WTC11 (cell line): ENCODE measurements at places on chromosomes 12 and 14.

DNA sequence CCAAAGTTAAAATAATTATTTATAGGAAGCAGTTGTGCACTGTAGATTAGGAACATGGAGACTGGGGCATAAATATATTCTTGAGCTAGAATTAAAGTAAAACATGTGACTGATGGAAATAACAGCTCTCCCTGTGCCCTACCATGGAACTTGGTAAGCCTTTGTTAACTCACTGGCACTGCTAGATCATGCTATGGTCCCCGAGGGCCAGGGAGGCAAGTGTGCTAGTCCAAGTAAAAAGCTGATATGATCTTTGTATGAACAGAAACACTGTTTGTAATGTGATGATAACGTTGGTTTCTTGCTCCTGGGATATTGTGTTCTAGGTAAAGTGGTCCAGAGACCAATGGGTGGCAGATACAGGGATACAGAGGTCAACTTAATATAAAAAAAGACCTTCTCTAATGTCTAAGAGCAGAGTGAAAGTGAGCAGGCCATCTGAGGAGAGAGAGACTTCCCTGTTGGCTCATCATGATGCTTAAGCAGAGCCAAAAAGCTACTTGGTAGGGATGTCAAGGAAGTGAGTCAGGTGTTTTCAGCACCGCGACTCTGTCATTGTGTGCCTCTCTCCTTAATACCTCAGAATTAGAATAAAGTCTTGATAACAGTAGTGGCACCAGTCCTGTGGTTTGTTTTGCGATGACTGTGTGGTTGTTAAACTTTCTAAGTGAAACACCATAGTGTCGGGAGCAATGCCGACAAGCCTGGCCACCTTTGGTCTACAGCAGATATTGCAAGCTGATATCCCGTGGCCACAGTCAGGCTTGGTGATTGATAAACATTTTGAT lies 27.6 kb downstream of the BICD1 start:
- no peak for DNase-seq

- no peak for DNase-seq
These were observed 14.9 kb downstream of the HCAR2 start for GRCh38 chr12:122688291-122688690.

GRCh38 chr12:66240096-66240820 lies 51.2 kb downstream of the IRAK3 start:
- DNase-seq = no peak

- DNase-seq = no peak
These were observed 345.2 kb upstream of the FKBP4 start for GRCh38 chr12:2449586-2449985.

- no peak for DNase-seq
These were observed 304.7 kb upstream of the SYT1 start for GRCh38 chr12:78559886-78560285.

- DNase-seq = no peak
These were observed 705.1 kb downstream of the MED13L start for GRCh38 chr12:115572440-115572839.

DNA sequence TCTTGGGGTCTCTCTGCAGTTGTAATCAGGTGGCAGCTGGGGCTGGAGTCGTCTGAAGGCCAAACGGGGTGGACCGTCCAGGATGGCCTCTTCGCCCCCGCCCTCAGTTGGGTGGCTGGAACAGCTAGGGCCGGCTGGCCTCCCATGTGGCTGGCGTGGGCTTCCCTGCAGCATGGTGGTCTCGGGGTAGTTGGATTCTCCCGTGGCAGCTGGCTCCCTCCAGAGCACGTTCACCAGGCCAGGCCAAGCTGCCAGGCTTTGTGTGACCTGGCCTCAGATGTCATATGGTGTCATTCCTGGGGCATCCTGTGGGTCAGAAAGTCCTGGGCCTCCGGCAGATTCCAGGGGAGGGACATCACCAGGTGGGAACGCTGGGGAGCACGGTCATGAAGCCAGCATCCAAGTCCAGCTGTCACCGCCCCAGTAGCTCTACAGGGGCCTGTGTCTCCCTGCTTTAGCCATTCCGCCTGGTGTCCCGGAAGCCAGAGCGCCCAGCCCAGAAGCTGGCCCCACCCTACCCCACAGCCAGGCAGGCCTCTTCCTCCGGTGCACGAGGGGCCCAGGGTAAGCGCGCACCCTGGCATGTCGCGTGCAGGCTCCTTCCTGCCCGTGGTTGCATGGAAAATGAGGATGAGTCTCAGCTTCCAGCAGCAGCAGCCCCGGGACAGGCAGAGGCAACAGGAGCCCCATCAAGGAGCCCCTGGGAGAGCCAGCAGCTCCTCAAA lies 1.3 kb upstream of the NUDT14 start:
- no peak for DNase-seq

DNA sequence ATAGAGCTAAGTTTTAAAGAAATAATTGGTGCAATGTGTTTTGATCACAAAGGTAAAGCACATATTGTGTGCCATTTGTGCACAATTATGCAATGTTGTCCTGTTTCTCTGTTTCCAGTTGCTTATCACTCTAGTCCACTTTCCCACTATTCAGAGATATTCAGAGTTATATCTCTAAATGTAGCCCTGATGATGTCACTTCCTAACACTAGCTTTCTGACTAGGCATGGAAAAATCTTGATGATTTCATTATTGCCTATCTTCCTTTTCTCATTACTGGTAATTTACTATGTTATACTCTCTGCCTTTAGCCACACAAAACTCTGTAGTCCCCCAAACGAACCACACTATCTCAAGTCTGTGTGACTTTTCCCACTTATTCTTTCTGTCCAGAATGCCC lies 221.2 kb downstream of the TRHDE start:
- no peak for DNase-seq

GRCh38 chr14:20632831-20633691 lies 8.4 kb downstream of the OR6S1 start:
- DNase-seq = peak; percentile 78

GRCh38 chr12:69570545-69571399 lies 14.5 kb upstream of the CCT2 start:
- DNase-seq = peak; percentile 60

DNA sequence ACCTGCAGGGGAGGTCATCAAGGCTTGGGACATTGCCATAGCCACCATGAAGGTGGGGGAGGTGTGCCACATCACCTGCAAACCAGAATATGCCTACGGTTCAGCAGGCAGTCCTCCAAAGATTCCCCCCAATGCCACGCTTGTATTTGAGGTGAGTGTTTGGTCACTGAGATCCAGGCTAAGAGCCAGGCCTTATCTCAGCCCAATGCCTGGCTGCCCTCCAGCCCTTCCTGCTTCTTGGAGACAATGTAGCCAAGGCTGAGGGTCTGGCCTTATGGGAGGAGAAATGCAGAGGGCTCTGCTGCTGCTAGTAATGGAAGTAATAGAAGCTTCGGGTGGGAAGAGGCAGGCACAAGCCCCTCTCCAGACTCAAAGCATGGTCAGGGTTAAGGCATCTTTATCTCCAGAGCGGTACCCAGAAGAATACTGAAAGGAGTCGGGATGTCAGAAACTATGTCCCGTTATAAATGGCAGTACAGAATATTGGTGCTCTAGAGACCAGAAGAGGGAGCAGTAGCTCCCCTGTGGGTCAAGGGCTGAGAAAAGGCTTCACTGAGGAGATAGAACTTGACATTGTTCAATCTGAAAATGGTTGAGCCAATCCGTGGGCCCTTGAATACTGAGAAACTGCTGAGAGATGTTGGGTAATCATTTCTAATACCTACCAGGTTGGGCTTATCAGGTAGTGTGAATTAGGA lies 3.1 kb downstream of the FKBP4 start:
- DNase-seq = no peak

DNA sequence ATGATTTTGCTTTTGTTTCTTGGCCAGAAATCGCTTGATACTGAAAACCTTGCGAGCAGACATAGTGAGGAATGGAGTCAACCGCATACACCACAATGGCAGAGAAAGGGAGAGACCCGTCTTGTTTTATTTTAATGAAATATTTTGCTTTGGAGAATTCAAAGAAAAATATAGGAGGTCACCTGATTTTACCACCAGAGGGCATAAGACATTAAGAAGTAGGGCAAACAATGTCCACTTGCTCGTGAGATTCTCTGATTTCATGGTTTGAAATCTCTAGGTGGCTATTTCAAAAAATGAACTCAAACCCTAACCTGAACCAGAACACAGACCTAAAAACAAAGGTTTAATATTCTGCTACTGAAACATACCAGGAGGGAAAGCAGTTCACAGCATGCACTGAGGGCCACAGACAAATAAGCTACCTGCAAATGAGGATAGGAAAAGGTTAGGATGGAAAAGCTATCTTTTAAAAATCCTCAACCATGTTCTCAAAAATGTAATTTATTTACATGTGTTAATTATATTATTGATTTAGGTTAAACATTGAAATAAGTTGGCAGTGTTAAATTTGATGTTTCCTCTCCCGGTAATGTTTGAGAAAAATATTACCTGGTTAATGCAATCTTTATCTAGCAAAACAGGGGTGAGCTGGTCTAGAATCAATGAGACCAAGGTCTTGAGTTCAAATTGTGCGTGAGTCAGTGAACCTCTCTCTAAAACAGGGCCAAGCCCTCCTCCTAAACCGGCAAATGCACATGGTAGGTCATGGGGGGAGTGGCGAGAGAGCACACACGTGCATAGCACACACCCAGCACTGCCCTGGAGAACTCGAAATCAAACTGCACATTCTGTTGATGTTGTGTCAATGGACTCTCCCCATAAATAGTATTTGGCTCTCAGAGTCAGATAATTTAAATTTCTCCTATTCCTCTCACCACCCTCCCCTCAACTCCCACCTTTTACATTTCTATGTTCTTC lies 12.5 kb downstream of the IFNG-AS1 start:
- DNase-seq = no peak

- DNase-seq = no peak
These were observed 59.2 kb downstream of the VWF start for GRCh38 chr12:6065131-6065862.
